ENCODE measurements at places on chromosomes 7 and 10.

DNA sequence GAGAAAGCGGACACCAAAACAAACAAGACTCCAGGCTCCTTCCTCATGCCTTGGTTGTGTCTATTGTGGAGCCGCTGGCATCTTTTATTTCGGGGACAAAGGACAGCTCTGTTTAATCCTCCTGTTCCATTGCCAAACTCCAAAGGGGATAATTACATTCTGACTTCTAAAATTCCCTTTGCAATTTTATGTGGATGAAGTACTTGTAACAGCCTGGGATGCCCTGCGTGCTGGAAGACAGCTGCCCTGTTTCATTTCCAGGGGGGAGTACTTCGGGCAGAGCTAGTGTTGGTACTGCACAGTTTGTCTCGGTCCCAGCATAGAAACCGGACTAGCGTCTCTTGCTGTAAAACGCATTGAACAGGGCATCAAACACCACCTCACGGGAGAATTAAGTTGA lies 90.9 kb downstream of the BAMBI start:
- DNase-seq = no peak

GRCh38 chr7:83672157-83672556 lies 23.2 kb upstream of the SEMA3E start:
- no peak for DNase-seq

GRCh38 chr10:75555323-75555722 lies 123.9 kb downstream of the LRMDA start:
- no peak for DNase-seq

GRCh38 chr7:20440472-20441105 lies 109.9 kb downstream of the ITGB8 start:
- no peak for DNase-seq

- no peak for DNase-seq
Measured at GRCh38 chr10:94430701-94431100, 28.4 kb downstream of the TBC1D12 start.

- no peak for DNase-seq
Measured at GRCh38 chr10:34648919-34649318, 166.2 kb downstream of the PARD3 start.

- DNase-seq = no peak
Measured at GRCh38 chr7:28705350-28705749, 252.8 kb downstream of the TRIL start.

- no peak for DNase-seq
Measured at GRCh38 chr7:159091041-159091440, 53.6 kb downstream of the VIPR2 start.

GRCh38 chr10:130363051-130363450 lies 226.9 kb downstream of the GLRX3 start:
- DNase-seq = no peak

- no peak for DNase-seq
Measured at GRCh38 chr10:44295644-44296241, 89.2 kb downstream of the CXCL12 start.

DNA sequence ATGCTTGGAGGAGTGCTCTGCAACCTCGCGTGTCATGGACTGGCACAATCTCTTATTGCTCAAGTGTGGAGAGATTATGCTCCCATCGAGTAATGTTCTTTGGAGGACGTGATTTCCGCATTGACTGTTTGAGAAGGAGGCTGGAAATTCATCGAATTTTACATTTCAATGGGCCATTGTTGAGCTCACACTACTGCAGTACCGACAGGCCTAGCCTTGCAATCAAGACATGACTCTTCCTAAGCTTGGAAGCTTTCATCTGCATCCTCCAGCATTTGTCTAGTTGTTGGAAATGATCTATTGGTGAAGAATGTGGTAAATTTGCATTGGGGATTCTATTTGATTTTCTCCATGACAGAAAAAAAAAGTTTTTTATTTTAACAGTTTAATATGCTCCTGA lies 156.8 kb downstream of the FZD1 start:
- no peak for DNase-seq

- DNase-seq = peak; percentile 44
Measured at GRCh38 chr7:149625340-149625946, 127.8 kb upstream of the ZNF746 start.

DNA sequence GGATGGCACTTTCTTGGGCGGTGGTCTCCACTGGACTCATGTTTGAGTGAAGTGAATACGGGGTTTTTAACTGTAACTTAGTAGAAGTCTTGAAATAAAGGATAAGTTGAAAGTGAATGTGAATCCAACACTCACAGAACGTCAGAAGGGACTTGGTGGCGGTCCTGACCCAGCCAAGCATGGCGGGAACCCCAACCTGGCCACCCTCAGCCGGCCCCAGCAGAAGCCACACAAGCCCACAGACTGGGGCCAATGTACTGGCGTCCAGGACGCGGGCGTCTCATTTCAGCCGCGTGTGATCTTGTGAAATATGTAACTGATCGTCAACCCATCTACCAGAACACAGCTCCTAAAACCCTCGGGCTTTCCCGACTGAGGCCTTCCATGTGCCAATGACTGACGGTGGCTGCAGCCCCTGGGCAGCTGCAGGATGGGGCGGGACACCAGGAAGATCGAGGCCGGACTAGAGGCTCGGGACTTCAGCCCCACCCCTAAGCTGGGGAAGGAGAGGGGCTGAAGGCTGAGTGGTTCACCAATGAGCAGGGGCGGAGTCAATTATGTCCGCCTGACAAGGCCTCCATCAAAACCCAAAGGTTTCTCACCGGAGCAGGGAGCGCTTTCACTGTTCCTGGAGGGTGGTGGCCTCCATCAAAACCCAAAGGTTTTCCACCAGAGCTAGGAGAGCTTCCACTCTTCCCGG lies 161.5 kb downstream of the MAD1L1 start:
- no peak for DNase-seq

GRCh38 chr10:130218181-130218641 lies 82.0 kb downstream of the GLRX3 start:
- DNase-seq = no peak

- no peak for DNase-seq
Measured at GRCh38 chr10:132536241-132536876, 1.2 kb upstream of the INPP5A start.

Measured in stimulated activated CD4-positive, alpha-beta T cell treated with anti-CD3 and anti-CD28 coated beads, Interleukin-1b, Interleukin-23, amount 100 ng/mL, for 1 hour (primary cell).